ENCODE measurements at places on chromosomes 6 and 20.

- no peak overlapping the region for H3K27ac ChIP-seq
- no peaks in the 10 kb centered on the region for H3K27me3 ChIP-seq
These were observed 596.1 kb upstream of the NRSN1 start for GRCh38 chr6:23529902-23530301.

DNA sequence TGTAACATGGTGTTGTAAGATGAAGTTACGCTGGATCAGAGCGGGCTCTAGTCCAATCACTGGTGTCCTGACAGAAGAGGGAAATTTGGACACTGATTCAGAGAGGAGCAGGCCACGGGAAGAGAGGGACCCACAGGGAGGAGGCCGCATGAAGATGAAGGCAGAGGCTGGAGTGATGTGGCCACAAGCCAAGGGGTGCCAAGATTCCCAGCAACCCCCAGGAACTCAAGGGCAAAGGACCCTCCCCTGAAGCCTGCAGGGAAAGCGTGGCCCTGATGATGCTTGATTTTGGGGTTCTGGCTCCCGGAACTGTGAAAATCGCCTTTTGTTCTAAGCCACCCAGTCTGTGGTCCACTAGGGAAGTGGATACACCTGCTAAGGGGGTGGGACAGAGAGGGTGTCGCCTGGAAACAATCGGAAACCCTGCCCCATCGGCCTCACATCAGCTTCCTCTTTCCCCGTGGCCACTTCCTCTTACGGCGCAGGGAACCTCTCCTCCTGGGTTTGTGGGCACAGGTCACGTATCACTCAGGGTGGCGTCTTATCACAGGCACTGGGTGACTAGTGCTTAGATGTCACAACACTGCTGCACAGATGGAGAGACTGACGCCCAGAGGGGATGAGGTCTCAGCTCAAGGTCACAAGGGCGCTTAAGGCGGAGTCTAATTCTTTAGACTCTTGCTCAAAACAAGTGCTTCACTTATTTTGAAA lies 58.0 kb downstream of the SULF2 start:
- H3K4me3 ChIP-seq = no peak overlapping the region
- H3K36me3 ChIP-seq = no peaks in the 10 kb centered on the region
- no peaks in the 10 kb centered on the region for H3K27me3 ChIP-seq
- DNase-seq = peak; percentile 62
- no peak overlapping the region for H3K27ac ChIP-seq

DNA sequence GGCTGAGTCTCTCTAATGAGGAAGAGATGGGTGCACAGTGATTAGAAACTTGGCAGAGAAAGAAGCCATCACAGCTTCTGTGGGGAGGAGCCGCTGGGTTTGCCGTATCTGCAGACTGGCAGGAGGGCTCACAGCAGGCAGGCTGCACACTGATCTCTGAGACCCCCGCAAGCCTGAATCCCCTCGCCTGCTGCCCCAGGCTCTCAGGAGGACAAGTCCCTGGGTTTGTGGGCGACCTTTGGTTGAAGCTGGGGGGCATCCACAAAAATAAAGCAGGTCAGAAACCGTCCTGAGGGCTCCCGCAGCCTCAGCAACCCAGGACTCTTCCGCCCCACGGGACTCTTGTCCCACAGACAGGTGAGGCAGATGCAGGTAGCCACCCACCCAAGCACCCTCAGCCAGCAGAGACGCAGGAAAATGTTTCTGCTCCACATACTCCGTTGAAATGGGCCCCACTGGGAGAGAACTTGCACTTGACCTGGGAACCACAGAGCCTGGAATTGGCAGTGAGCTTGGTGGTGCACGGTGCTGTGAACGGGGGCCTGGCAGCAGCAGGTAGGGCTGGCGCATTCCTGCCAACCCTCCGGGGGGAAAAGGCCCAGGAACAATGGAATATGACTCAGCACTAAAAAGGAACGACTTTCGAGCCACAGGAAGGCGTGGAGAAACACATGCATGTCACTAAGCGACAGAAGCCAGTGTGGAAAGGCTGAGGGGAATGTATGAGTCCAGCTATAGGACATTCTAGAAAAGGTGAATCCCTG lies 89.9 kb downstream of the YTHDF1 start:
- H3K4me1 ChIP-seq = no peaks in the 10 kb centered on the region
- no peak overlapping the region for H3K4me3 ChIP-seq
- peaks cover 36% of the 10 kb centered on the region for H3K27me3 ChIP-seq
- no peak for DNase-seq

DNA sequence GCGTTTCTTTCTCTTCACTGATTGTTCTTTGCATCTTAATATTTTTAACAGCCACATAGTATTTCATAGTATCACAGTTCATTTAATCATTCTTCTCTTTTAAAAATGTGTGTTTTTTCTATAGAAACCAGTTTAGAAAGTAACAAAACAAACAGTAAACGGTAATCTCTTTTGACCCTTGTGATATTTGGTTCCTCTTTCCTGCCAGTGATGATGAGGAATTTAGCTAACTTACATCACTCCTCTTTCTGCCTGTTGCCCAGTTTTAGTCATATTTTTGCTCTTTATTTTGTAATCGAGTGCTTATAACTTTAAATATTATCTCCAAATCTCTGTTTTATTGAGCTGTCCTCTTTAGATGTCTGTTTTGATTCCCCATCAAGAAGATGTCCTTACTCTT lies 38.1 kb upstream of the ZBTB24 start:
- H3K36me3 ChIP-seq = no peaks in the 10 kb centered on the region
- H3K27ac ChIP-seq = no peak overlapping the region
- H3K4me3 ChIP-seq = no peak overlapping the region
- no peaks in the 10 kb centered on the region for H3K27me3 ChIP-seq

GRCh38 chr6:127120787-127121636 lies 2.5 kb downstream of the RSPO3 start:
- H3K27ac ChIP-seq = peak overlapping the region; percentile 42
- H3K4me3 ChIP-seq = peak overlapping the region; percentile 38
- H3K36me3 ChIP-seq = no peaks in the 10 kb centered on the region
- H3K27me3 ChIP-seq = peaks cover 66% of the 10 kb centered on the region
- H3K4me1 ChIP-seq = peaks cover 21% of the 10 kb centered on the region

DNA sequence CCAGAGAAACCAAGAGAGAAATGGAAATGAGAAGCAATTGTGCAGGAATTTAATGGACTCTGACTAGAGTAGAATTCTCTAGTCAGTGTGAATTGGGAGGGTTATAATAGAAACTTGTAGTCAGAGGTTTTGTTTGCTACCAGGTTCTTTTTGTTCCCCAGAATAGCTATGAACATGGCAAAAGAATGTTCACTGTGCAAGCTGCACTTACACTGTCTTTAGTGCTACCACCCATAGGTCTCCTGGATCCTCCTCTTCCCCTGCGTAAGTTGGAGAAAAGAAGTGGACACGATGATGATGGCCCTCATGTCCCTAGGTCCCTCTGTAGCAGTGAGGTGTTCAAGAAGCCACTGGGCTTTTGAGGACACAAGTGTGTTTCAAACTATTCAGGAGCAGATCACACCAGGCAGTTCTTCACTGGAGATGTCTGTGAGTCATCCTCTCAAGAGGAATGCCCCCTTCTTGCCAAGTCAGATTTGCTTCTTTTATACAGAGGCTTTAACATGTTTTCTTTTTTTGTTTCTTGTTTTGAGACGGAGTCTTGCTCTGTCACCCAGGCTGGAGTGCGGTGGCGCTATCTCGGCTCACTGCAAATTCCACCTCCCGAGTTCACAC lies 47.6 kb upstream of the SMIM8 start:
- no peak overlapping the region for H3K4me3 ChIP-seq
- no peaks in the 10 kb centered on the region for H3K36me3 ChIP-seq
- H3K27ac ChIP-seq = no peak overlapping the region
- H3K27me3 ChIP-seq = no peaks in the 10 kb centered on the region
- no peak for DNase-seq

- peaks cover 33% of the 10 kb centered on the region for H3K4me1 ChIP-seq
- H3K27me3 ChIP-seq = no peaks in the 10 kb centered on the region
- DNase-seq = no peak
- peak overlapping the region; percentile 83 for H3K27ac ChIP-seq
- H3K36me3 ChIP-seq = no peaks in the 10 kb centered on the region
These were observed 7.2 kb upstream of the SDC4 start for GRCh38 chr20:45355209-45356084.

- H3K36me3 ChIP-seq = no peaks in the 10 kb centered on the region
- H3K27ac ChIP-seq = no peak overlapping the region
- no peak overlapping the region for H3K4me3 ChIP-seq
- H3K27me3 ChIP-seq = no peaks in the 10 kb centered on the region
- no peaks in the 10 kb centered on the region for H3K4me1 ChIP-seq
These were observed 9.5 kb downstream of the BAG6 start for GRCh38 chr6:31642798-31643570.

- no peak overlapping the region for H3K4me3 ChIP-seq
- H3K27me3 ChIP-seq = no peaks in the 10 kb centered on the region
- H3K36me3 ChIP-seq = no peaks in the 10 kb centered on the region
- peak overlapping the region; percentile 94 for H3K27ac ChIP-seq
- peaks cover 36% of the 10 kb centered on the region for H3K4me1 ChIP-seq
- DNase-seq = peak; percentile 68
These were observed 1.6 kb downstream of the DNAJC5 start for GRCh38 chr20:63896264-63897105.

- no peaks in the 10 kb centered on the region for H3K27me3 ChIP-seq
- no peaks in the 10 kb centered on the region for H3K36me3 ChIP-seq
- H3K4me1 ChIP-seq = peaks cover 5% of the 10 kb centered on the region
These were observed 8.3 kb downstream of the PI16 start for GRCh38 chr6:36962874-36963273.

GRCh38 chr20:61234224-61234890 lies 17.7 kb upstream of the CDH4 start:
- DNase-seq = no peak
- no peaks in the 10 kb centered on the region for H3K36me3 ChIP-seq
- no peak overlapping the region for H3K27ac ChIP-seq
- H3K4me1 ChIP-seq = no peaks in the 10 kb centered on the region
- no peak overlapping the region for H3K4me3 ChIP-seq

DNA sequence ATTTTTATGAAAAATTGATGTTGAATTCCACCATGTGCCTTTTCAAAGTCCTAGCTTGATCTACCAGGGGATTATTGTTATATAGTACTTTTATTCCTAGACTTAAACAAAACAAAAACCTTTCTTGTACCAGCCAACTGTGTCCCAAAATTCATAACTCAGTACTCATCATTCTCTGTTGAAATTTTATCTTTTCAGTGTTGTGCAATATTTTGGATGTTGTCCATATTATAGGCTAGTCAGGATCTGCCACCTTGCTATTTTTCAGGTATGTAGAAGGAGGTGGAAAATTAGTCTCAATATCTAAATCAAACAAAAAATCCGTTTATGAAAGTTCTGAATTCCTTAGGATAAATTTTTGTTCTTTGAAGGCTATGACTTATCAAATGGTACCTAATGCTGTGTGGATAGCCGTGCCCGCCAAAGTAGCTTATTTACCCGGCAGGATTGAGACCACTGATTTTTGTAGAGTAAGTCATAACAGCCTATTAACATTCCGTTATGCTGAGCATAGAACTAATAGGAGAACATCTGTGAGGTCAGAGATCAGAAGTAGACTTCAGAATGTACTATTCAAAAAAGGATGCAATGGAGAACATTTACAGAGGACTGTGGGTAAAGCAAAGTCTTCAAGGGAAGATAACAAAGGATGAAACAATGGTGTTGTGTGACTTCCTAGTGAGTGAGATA lies 304.7 kb downstream of the SOX4 start:
- H3K27me3 ChIP-seq = no peaks in the 10 kb centered on the region
- H3K36me3 ChIP-seq = no peaks in the 10 kb centered on the region
- no peak overlapping the region for H3K4me3 ChIP-seq
- no peak overlapping the region for H3K27ac ChIP-seq
- DNase-seq = no peak
- H3K4me1 ChIP-seq = no peaks in the 10 kb centered on the region

- no peak overlapping the region for H3K4me3 ChIP-seq
- DNase-seq = no peak
- H3K27me3 ChIP-seq = no peaks in the 10 kb centered on the region
- H3K4me1 ChIP-seq = no peaks in the 10 kb centered on the region
- H3K27ac ChIP-seq = no peak overlapping the region
These were observed 43.6 kb downstream of the CDYL start for GRCh38 chr6:4819706-4820283.

GRCh38 chr20:25470045-25470444 lies 62.6 kb downstream of the GINS1 start:
- DNase-seq = peak; percentile 49
- no peak overlapping the region for H3K27ac ChIP-seq
- no peaks in the 10 kb centered on the region for H3K27me3 ChIP-seq
- H3K4me3 ChIP-seq = no peak overlapping the region
- no peaks in the 10 kb centered on the region for H3K36me3 ChIP-seq

All from transverse colon (tissue), 4 donors.